Small intestine (tissue), 16 donors: ENCODE measurements at places on chromosomes 7 and 10. TPM values are rescaled to one million over a fixed set of nuclear protein-coding genes. Genes with fewer than 3 reads are reported as not detected.

The IRF5 gene
- polyA plus RNA-seq, result 17.3 TPM

The ASZ1 gene
- not detected for polyA plus RNA-seq

The MKX gene
- 0.31 TPM for polyA plus RNA-seq

The TSPAN12 gene
- 134 TPM for polyA plus RNA-seq

The C10orf62 gene
- 0.41 TPM for polyA plus RNA-seq

The SUFU gene
- polyA plus RNA-seq, result 3.1 TPM

The GPR26 gene
- not detected for polyA plus RNA-seq

The HTRA1 gene
- 44.7 TPM for polyA plus RNA-seq

The FAM170B gene
- polyA plus RNA-seq, result not detected

The PRPS1L1 gene
- not detected for polyA plus RNA-seq

The EEF1AKMT2 gene
- polyA plus RNA-seq, result 13.2 TPM

The ANKRD1 gene
- polyA plus RNA-seq, result 0.61 TPM

The KEL gene
- polyA plus RNA-seq, result 0.13 TPM

The POMZP3 gene
- polyA plus RNA-seq, result 8.9 TPM

The ADCY1 gene
- 1.0 TPM for polyA plus RNA-seq

The ZNF25 gene
- 4.6 TPM for polyA plus RNA-seq

The SEM1 gene
- 101 TPM for polyA plus RNA-seq

The TDRD1 gene
- not detected for polyA plus RNA-seq

The IFIT1B gene
- not detected for polyA plus RNA-seq

The TCF7L2 gene
- polyA plus RNA-seq, result 21.5 TPM

The FFAR4 gene
- 0.45 TPM for polyA plus RNA-seq

The STEAP4 gene
- polyA plus RNA-seq, result 0.22 TPM

The VAX1 gene
- polyA plus RNA-seq, result not detected

The ZNF518A gene
- polyA plus RNA-seq, result 6.1 TPM

The CHAT gene
- polyA plus RNA-seq, result 0.81 TPM

The MEIG1 gene
- polyA plus RNA-seq, result not detected

The ADRA2A gene
- polyA plus RNA-seq, result 19.3 TPM

The AKR1D1 gene
- not detected for polyA plus RNA-seq

The LSM5 gene
- polyA plus RNA-seq, result 126 TPM

The OR2A7 gene
- polyA plus RNA-seq, result 3.4 TPM

The CALHM2 gene
- polyA plus RNA-seq, result 29.1 TPM

The TRIM73 gene
- 3.8 TPM for polyA plus RNA-seq

The HIPK2 gene
- 3.2 TPM for polyA plus RNA-seq

The ITPRID1 gene
- polyA plus RNA-seq, result not detected

The CNTNAP2 gene
- 3.8 TPM for polyA plus RNA-seq

The PRRT4 gene
- polyA plus RNA-seq, result not detected

The CHN2 gene
- 61.3 TPM for polyA plus RNA-seq

The NKX2-3 gene
- polyA plus RNA-seq, result 0.67 TPM

The JAKMIP3 gene
- polyA plus RNA-seq, result 0.06 TPM

The ZPBP gene
- not detected for polyA plus RNA-seq

The HIP1 gene
- polyA plus RNA-seq, result 1.1 TPM

The TET1 gene
- polyA plus RNA-seq, result not detected

The FBXO24 gene
- polyA plus RNA-seq, result 1.1 TPM

The NUPR2 gene
- not detected for polyA plus RNA-seq
